ENCODE measurements at places on chromosomes 3 and 15.

- no peak for DNase-seq
Observed at GRCh38 chr3:156558389-156558788, 3.5 kb upstream of the SSR3 start.

- DNase-seq, result no peak
Observed at GRCh38 chr3:23767546-23767945, 38.2 kb upstream of the UBE2E1 start.

- DNase-seq, result no peak
Observed at GRCh38 chr3:125434582-125435011, 59.5 kb upstream of the ZNF148 start.

GRCh38 chr3:111073218-111073617 lies 1.6 kb downstream of the NECTIN3 start:
- no peak for DNase-seq

DNA sequence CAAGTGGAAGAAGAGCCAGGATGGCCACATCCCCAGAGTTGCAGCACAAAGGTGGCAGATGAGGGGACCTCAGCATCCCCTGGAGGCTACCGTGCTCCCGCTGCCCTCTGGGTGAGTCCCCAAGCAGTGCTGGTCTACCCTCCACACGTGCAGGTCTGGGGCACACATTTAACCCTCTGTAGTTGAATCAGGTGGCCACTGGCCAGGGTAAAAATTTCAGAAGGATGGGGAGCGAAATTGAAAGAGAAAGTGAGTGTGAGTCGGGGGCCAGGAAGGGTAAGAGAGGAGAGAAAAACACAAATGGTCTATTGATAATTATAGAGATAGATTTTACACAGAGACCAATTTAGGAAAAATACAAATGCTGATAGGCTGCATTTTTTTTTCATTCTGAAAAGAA lies 139.5 kb upstream of the EIF1B start:
- no peak for DNase-seq

DNA sequence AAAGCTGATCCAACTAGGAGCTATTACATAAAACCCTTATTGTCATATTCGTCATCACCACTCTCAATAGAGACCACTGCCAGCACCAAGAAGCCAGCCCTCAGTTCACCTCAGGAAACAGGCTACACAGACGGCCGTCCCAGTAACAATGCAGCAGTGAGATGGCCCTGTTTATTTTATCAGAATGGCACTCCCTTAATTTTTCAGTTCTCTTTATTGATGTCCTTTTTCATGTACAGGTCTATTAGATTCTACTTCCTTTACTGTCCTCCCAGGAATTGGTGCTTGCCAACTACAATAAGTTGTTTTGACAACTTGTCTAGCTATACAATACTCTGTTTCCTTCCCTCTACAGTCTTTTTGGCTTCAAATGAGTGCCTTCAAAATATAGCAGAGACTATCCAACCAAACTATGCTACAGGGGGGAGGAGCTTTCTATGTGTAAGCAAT lies 272.5 kb downstream of the ZBTB20 start:
- no peak for DNase-seq

DNA sequence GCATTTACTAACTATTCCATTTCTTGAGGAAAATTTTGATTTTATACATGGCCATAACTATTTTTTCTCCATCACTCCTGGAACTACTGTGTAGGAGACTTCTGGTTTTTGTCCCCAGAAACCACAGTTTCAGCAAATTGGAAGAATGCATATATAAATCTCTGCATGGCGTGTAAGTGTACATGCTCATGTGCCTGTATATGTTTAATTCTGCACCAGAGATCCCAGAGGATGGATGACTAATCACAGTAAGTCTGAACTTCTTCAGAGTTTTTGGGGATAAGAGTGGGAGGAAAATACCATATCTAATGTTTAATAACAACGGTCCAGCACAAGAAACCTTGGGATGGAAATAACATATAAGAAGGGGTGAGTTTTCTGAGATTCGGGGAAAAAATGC lies 10.9 kb upstream of the COL6A6 start:
- DNase-seq, result no peak

DNA sequence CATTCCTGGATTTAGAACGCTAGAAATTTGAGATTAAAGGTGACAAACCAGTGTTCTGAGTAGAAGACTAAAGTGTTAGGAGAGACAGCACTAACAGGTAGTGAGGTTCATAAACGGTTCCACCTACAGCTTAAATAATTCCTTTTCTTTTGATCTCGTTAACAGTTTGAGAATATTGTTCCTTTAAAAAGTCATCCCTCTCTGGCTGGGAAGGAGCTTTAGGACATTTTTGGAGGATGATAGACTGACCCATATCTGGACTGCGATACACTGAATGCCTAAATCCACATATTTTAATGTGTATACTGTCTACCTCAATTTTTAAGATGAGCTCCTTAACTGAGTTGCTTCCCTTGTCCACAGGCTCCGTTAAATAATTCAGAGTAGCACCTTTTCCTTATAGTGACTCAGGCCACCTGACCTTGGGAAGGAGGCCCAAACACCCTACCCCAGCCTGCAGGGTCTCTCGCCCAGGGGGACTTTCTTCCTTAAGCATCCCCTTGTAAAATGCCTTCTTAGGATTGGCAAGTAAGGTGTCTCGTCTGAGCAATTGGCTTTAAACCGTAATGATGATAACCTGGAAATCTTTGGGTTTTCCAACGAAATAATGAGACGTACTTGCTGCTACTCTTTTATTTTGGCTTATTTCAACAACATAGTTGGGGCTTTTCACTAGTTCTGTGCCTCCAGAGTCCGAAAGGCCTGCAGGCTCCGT lies 3.3 kb downstream of the TRIM71 start:
- no peak for DNase-seq

DNA sequence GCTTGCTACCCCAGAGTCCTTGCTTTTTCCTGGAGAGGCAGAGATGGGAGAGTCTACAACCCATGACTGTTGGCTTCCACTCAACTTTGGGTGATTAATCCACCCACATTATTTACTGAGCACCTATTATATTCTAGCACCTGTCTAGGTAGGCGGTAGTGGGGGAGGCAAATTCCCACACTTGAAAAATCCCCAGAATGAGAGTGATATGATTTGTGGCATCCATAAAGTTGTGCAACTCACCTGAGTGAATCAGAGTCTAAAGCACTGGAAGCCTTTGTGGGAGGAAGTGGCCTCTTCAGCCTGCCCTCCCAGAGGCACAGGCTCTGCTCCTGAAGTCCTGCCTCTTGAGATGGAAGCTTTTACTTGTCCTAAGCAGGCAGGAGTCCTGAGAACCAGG lies 40.4 kb upstream of the CTNNB1 start:
- DNase-seq, result no peak

DNA sequence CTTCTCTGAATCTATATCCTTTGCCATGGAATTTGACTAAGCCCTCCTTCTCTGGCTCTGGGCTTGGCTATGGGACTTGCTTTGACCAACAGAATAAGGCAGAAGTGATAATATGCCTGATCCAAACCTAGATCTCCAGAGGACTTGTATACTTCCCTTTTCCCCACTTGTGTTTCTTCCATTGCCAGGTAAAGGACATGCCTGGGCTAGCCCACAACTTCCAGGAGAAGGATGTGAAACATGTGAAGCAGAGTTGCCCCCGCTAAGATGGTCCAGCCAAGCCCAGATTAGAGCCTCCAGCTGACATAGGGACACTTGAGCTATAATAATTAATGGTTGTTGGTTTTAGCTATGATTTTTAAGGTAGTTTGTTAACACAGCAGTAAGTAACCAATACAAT lies 55.1 kb downstream of the FOXB1 start:
- no peak for DNase-seq

DNA sequence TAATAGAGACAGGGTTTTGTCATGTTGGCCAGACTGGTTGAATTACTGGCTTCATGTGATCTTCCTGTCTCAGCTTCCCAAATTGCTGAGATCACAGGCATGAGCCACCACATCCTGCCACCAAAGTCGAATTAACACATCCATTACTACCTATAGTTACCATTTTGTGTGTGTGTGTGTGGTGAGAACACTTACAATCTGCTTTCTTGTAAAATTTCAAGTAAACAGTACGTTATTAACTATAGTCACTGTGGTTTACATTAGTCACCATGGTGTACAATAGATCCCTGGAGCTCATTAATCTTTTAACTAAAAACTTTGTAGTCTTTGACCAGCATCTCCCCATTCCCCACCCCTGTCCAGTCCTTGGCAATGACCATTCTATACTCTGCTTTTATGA lies 270.0 kb downstream of the NAALADL2 start:
- no peak for DNase-seq

GRCh38 chr3:112061152-112061551 lies 25.0 kb upstream of the C3orf52 start:
- no peak for DNase-seq

- DNase-seq, result no peak
Observed at GRCh38 chr3:54427941-54428871, 305.9 kb downstream of the CACNA2D3 start.

GRCh38 chr15:21261965-21262850 lies 178.1 kb downstream of the POTEB3 start:
- DNase-seq, result no peak

GRCh38 chr3:183515968-183516851 lies 39.3 kb downstream of the KLHL6 start:
- DNase-seq, result peak; percentile 54

GRCh38 chr15:35182841-35183479 lies 97.9 kb upstream of the NANOGP8 start:
- no peak for DNase-seq

DNA sequence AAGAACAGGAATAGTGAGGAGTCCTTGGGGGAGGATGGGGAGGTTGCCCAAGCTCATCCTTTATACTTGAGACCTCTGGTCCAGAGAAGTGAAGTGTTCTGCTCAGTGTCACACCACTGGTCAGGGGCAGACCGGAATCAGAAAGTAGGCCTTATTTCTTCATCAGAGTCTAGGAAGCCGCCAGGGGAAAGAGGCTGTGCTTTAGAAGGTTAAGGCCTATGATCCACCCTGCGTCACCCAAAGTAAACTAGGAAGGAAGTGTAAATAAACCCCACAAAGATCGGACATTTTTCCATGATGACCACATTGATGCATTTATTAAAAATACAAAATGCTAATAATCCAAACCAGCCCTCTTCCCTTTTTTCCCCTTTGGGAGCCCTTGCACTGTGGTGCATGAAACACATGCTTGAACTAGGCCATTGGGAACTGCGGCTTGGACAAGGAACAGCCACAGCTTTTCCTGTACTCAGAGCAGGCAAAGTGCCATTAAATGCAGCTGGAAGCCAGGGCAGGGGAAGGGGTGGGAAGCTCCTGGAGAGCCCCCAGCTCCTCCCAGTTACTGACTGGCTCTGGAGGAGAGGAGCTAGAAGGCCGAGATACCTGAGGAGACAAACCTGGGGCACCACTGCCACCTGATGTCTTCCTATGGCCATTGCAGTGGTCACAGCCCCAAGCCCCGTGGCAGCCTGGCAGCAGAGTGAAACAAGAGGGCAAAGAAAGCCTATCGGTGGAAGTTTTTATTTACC lies 37.0 kb downstream of the CDC25A start:
- DNase-seq, result peak; percentile 30

DNA sequence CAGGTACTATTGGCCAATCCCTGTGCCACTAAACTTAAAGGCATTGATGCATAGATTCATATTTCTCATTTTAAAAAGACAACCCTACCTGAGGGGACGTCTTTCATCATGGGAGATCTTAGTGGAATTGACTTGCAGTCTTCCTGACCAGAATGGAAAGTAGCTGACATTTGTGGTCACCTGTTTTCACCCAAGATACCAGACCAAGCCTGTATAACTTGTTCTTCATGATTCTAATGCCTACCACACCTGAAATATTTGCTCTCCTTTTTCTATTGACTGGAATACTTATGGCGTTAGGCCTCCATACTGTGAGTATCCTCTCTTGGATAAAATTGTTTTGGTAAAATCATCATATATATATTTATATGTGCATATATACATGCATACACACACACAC lies 54.7 kb upstream of the XCR1 start:
- DNase-seq, result no peak

DNA sequence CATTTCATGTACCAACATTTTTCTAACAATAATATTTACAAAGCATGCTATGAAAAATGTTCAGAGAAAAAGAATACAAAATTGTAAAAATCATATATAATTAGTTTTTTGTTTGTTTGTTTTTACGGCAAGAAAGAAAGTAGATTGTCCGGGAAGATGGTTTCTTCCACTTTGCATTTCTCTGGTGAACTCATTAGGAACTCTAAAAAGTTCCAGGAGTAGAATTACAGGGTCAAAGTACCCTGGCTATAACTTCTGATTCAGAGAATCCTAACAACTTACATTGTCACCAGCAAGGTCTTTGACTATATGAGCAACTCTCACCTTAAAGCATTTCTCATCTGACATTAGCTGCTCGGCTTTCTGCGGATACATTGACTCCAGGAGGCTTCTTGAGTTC lies 196.7 kb downstream of the PDE8A start:
- no peak for DNase-seq

DNA sequence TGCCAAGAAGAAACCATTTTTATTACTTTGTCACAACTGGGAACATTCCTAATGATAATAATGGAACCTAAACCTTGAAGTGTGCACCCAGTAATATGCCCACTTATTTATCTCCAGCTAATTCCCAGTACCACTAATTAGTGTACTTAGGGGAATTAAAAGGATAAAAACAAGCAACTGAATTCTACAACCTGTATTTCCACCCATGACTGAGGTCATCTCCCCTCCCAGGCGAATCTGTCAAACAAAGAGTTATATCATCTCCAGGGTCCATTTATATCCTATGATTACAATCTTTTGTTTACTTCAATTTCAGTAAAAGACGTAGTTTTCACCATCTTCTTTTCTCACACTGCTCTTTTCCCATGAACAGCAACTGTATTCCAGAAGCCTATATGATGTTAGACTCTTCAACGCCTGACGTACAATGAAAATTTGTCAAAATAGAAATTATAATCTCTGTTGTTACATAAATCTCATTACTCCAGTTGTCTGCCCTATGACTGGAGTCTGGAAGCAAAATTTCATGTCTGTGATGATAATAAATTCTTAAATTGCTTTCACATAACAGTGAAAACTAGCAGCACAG lies 177.6 kb downstream of the GOLIM4 start:
- DNase-seq, result no peak

DNA sequence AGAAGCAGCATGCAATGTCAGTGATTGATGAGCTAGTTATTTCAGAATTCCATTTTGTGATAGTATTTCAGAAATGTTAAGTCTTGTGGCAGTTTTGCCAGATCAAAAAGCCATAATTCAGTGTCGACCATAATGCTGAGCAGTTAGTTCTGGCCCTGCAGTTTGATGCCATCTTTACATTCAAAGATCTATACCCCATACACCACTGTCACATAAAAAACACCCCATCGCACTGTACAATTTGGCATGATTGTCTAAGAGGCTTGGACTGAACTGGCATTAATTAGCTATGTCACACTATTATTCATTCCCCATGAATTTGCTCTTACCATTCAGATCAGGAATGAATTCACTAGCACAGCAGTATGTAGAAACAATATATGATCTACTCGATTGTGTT lies 127.7 kb upstream of the EPHA3 start:
- no peak for DNase-seq

- no peak for DNase-seq
Observed at GRCh38 chr3:56688191-56688590, 5.1 kb upstream of the TASOR start.

DNA sequence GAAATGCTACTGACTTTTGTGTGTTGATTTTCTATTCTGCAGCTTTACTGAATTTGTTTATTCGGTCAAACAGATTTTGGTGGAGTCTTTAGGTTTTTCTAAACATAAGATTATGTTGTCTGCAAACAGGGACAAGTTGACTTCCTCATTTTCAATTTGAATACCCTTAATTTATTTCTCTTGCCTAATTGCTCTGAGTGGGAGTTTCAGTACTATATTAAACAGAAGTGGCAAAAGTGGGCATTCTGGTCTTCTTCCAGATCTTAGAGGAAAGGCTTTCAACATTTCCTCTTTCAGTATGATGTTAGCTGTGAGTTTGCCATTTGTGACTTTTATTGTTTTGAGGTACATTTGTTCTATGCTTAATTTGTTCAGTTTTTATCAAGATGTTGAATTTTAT lies 268.5 kb downstream of the WNT5A start:
- no peak for DNase-seq

Measured in activated gamma-delta T cell treated with anti-CD3 and anti-CD28 coated beads, Interleukin-2, amount 50 U/mL, for 16 hours (primary cell).